ENCODE measurements at places on chromosomes 3 and 15.

GRCh38 chr3:194396859-194397756 is 2.0 kb downstream of the GP5 start:
- no peak for DNase-seq

GRCh38 chr3:184455991-184456390 is 76.1 kb downstream of the CHRD start:
- DNase-seq = no peak

- no peak for DNase-seq
These were observed 7.2 kb downstream of the APBA2 start for GRCh38 chr15:28892789-28893610.

DNA sequence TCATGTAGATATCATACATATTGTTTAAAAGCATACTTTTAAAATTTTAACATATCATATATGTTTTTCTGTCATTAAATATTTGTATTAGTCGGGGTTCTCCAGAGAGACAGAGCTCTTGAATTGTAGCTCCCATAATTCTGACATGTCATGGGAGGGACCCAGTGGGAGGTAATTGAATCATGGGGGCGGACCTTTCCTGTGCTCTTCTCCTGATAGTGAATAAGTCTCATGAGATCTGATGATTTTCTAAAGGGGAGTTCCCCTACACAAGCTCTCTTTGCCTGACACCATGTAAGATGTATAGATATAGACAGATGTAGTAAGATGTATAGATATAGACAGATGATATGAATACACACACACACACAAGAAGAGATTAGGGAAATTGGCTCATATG is 161.2 kb upstream of the ABI3BP start:
- DNase-seq = no peak

- no peak for DNase-seq
These were observed 2.2 kb downstream of the TEX264 start for GRCh38 chr3:51673181-51673801.

- DNase-seq = no peak
These were observed 176.7 kb upstream of the PDZRN3 start for GRCh38 chr3:73801444-73801843.

DNA sequence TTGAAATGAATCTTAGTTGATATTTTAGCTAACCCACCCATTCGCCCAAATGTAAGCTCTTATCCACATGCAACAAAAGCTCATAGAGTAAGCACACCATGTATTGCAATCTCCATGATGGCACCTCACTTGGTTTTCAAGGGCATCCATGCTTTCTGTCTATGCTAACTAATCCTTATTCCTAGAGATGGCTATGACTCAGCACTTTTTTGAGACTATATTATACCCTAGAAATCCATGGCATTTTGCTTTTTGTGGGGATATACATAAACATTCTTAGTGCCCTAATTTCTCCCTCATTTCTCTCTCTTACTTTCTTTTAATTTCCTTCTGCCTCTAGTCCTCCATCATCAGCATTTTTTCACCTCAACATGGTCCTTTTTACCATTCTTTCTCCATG is 168.5 kb upstream of the STT3B start:
- no peak for DNase-seq

DNA sequence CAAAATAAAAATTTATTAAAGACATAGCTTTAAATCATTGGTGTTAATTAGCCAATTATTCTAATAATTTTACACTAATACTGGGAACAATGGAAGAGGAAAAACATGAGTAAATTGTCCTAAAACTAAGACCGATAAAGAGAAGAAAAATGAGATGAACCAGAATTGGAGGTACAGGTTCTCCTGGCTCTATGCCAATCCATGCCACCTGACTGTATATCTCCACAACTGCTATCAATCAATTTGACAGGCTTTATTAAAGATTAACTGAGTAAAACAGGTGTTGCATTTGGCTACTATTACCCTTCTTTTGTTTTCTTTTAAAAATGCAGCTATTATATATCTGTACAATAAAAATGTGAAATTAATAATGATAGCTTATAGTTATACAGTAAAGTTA is 850.0 kb downstream of the CADM2 start:
- no peak for DNase-seq

GRCh38 chr15:63006032-63006878 is 36.3 kb upstream of the TPM1 start:
- DNase-seq = no peak

DNA sequence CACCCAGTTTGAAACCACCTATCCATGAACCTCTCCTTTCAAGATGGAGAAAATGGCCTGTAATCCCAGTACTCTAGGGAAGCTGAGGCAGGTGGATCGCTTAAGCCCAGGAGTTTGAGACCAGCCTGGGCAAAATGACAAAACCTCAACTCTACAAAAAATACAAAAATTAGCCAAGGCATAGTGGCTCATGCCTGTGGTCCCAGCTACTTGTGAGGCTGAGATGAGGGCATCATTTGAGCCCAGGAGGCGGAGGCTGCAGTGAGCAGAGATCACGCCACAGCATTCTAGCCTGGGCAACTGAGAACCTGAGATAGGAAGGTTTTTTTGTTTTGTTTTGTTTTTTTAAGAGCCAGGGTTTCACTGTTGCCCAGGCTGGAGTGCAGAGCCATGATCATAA is 5.4 kb downstream of the TKT start:
- DNase-seq = no peak

DNA sequence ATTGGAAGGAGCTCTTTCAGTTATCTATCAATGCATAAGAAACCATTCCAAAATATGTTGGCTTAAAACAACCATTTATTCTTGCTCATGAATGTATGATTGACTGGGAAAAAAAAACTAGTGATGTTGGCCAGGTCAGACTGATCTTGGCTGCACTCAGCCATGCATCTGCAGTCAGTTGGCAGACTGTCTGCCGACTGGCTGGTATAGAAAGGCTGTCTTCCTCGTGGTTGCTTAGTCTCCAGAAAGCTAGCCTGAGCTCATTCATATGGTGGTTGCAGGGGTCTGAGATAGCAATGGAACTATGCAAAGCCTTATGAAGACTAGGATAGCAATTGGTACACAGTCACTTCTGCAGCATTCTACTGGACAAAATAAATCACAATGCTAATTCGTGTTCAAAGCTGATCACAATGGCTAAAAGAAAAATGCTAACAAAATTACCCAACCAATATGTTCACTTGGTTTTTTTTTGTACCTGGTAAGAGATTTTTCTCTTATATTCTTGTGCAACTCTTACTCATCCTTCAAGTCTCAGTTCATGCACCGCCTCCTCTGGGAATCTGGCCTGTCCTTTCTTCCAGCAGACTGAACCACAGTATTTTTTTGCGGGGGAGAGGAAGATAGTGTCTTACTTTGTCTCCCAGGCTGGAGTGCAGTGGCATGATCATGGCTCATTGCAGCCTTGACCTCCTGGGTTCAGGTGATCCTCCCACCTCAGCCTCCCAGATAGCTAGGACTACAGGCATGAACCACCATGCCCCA is 126.8 kb downstream of the KCNAB1 start:
- DNase-seq = no peak

DNA sequence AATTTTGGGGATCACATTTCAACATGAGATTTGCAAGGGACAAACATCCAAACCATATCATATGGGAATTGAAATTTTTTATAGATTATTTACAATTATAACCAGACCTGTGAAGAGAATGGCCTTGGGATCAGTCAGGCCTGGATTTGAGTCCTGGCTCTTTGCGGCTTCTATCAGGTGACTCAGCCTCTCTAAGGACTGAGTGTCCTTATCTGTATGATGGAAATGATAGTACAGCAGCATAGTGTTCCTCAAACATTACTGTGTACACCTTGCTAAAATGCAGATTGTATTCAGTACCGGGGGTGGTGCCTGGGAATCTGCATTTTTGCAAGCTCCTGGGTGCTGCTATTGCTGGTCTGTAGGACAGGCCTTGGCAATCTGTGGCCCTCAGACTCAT is 206.7 kb upstream of the PROK2 start:
- no peak for DNase-seq

DNA sequence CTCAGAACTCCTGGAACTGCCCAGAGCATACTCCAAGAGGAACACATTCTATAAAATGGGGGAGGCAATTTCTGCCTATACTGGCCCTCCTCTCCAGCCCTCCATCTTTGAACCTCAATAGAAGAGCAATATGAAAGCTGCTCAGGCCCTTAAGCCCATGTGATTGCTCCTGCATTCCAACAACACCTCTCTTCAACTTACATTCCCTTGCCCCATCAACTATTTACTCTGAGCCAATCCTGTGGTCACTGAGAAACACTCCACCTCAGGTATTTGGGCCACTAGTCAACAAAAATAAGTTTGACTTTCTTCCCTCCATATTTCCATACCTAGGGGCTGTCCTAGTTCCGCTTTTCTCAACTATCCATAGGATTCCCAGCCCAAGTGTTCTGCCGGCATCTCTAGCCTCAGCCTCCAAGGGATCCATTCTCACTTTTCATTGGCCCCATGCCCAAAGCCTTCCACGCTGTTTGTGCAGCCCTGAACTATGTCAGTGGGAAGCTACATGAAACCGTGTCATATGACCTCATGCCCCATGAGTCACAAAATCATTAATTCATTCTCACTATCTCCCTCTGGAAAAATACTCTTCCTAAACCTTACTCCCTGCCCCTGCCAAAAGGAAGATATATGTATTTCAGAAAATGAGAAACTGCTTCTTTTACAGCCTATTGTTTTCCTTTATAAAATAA is 61.6 kb downstream of the GJD2 start:
- no peak for DNase-seq

GRCh38 chr15:44035781-44036699 is 159.0 kb downstream of the FRMD5 start:
- no peak for DNase-seq

DNA sequence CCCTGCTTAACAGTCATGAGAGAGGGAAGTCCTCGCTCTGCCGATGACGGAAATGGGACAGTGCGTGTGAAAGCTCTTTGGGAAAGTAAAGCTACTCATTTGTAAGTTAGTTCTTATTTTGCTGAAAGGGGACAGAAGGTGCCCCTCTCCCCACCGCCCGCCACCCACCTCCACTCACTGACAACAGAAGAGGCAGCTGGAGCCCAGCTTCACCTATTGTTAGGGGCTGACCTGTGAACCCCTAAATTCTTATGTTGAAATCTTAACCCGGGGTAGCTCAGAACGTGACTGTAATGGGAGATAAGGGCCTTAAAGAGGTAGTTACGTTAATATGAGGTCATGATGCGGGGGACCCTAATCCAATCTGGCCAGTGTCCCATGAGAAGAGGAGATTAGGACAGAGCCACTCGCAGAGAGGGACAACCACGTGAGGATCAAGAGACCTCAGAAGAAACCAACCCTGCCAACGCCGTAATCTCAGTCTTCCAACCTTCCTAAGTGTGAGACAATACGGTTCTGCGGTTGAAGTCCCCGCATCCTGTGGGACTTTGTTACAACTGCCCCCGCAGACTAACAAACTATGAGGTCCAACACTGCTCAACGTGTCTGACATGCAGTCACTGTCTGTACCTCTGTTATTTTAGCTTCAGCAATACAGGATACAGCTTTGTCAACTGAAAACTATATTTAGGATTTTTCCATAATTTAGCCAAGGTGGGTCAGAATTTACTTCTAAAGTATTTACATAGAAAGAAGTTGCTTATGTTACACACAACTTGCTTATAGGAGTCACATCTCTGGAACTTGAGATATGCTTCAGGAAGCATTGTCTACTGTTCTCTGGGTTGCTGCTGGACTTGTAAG is 51.7 kb downstream of the PCSK6 start:
- DNase-seq = no peak

DNA sequence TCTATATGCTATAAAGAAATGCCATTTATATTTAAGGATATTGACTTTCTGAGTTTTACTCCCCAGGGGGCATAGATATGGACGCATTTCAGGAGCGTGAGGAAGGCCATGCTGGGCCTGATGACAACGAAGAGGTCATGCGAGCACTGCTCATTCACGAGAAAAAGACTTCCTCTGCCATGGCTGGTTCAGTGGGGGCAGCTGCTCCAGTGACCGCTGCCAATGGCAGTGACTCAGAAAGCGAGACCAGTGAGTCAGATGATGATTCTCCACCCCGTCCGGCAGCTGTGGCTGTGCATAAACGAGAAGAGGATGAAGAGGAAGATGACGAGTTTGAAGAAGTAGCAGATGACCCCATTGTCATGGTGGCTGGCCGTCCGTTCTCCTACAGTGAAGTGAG is 38.4 kb downstream of the GTF2E1 start:
- no peak for DNase-seq

DNA sequence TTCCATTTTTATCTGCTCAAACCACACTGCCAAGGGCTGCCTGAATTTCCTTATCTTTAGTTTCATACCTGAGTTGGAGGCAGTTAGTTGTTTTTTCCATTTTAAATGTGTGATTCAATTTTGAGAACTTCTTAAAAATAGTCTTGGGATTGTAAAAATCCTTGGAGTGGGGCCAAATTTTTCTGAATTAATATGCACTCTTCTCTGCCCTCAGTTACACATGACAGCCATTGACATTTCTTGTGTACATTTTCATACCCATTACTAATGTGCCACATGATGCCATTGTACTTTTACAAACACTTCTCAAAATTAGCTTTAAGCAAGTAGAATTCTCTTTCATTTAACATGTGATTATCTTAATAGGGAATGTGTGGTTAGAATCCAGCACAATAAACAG is 141.7 kb downstream of the C3orf38 start:
- no peak for DNase-seq

GRCh38 chr3:93989241-93989640 is 9.3 kb downstream of the ARL13B start:
- DNase-seq = no peak

GRCh38 chr3:110533089-110533488 is 538.5 kb upstream of the NECTIN3 start:
- no peak for DNase-seq

- DNase-seq = no peak
These were observed 65.7 kb downstream of the IL1RAP start for GRCh38 chr3:190579514-190580137.

GRCh38 chr3:3110749-3111361 is 681 bp upstream of the IL5RA start:
- DNase-seq = no peak

- no peak for DNase-seq
These were observed 418.9 kb upstream of the NAALADL2 start for GRCh38 chr3:174440253-174440701.

DNA sequence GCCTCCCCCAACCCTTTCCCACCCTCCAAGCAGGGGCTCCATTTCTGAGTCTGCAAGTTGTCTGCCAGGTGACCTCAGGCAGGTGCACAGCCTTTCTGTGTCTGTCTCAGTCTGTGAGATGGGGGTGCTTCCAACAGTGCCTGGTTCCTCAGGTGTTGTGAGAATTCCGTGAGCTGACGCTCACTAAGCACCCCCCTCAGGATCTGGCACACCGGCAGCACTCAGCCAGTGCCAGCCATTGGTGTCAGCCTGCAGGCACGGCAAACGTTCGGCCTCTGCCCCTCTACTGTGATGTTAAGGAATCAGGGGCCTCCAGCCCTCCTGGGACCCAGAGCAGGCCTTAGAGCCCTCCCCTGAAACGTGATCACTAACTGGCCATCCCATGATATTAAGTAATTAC is 2.4 kb downstream of the KLF15 start:
- DNase-seq = no peak

DNA sequence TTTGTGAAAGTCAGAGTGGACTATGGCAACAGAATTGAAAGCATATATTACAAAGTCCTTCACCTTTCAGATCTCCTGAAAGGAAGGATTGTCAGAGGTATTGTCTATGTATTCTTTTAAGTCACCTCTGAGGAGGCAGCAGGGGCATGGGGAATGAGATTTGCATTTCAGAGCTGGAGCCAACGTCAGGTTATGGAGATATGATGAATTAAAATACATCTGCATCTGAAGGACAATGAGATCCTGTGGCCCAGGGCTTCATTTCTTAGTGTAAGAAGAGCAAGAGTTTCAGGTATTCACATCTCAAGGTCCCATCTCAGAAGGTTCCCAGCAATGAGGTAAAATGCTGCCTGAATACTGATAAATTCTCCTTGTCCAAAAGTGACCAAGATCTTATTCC is 695.8 kb downstream of the TUSC7 start:
- DNase-seq = no peak

Data from stimulated activated CD8-positive, alpha-beta memory T cell treated with anti-CD3 and anti-CD28 coated beads, Interleukin-4, amount 100 ng/mL, for 4 hours (primary cell).